Peyer's patch (tissue), 4 donors: ENCODE measurements at places on chromosomes 4 and X. TPM values are rescaled to one million over a fixed set of nuclear protein-coding genes. Genes with fewer than 3 reads are reported as not detected.

- no peak for DNase-seq
Observed at GRCh38 chr4:82437285-82438005, 7.1 kb downstream of the ENOPH1 start.

Gene SMIM31
- 6.6 TPM for total RNA-seq

Gene PRICKLE3
- total RNA-seq, result 24.9 TPM

Gene WAS
- 7.1 TPM for total RNA-seq

Gene RAB41
- total RNA-seq, result not detected

DNA sequence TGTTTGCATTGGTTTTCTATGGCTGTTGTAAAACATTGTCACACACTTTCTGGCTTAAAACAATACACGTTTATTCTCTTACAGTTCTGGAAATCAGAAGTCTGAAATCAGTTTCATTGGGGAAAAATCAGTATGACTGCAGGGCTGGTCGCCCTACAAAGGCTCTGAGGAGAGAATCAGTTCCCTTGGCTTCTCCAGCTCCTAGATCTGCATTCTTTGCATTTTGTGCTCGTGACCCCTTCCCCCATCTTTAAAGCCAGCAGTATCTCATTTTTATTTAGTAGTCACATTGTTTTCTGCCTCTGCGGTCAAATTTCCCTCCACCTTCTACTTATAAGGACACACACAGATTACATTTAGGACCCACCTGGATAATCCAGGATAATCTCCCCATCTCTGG lies 849.7 kb upstream of the GRID2 start:
- DNase-seq, result no peak

Gene NMU
- total RNA-seq, result not detected

DNA sequence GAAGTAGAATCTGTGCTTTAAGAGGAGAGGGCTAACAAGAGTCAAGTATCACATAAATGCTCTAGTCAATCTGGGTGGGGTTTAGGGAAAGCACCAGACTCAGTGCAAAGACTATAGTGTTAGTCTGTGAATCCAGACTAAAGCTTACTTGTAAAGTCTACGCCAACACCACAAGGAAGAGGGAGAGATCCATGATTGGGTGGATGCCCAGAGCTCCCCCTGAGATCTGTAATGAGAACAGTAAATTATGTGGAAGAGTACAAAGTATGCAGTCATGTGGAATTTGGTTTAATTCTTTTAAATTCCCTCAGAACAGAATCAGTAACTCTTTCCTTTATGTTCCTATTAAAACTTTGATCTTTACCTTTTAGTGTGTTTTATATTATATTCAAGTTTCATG lies 354.7 kb upstream of the SPANXN4 start:
- no peak for DNase-seq

DNA sequence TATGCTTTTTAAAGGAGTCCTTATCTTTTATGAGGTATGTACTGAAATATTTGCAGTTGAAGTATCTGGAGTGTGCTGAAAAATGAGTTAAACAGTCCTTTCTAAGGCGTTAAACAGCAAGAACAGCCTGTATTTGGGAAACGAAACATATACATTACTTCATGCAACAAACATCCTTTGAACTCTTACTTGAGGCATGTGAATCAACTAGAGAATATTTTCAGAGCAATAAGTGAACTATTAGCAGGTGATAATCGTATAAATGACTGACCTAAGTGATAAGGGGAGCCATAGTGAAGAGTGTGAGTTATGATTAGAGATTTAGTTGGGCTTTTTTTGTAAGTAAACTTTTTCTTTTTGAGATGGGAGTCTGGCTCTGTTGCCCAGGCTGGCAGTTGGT lies 45.9 kb upstream of the RHOH start:
- no peak for DNase-seq

GRCh38 chrX:16848541-16848940 lies 21.6 kb downstream of the RBBP7 start:
- no peak for DNase-seq

- DNase-seq, result no peak
Observed at GRCh38 chr4:81628489-81628888, 156.8 kb upstream of the RASGEF1B start.

DNA sequence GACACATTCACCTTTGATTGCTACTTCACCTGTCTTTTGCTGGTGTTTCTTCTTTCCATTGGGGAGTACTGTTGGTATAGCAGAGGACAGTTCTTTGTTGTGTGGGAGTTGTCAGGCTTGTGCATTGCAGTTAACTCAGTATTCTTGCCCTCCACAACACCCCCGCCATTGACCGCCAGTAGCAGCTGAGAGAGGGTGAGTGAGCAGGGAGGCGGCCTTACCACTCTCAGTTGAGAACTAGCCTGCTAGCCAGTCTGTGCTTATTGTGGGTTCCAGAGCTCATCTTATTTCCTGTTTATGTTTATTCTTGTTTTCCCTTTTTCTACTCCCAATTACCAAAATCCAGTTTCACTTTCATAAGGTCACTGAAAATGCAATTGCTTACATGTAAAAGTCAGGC lies 52.2 kb downstream of the STIM2 start:
- DNase-seq, result no peak

Gene NXF2
- total RNA-seq, result not detected

DNA sequence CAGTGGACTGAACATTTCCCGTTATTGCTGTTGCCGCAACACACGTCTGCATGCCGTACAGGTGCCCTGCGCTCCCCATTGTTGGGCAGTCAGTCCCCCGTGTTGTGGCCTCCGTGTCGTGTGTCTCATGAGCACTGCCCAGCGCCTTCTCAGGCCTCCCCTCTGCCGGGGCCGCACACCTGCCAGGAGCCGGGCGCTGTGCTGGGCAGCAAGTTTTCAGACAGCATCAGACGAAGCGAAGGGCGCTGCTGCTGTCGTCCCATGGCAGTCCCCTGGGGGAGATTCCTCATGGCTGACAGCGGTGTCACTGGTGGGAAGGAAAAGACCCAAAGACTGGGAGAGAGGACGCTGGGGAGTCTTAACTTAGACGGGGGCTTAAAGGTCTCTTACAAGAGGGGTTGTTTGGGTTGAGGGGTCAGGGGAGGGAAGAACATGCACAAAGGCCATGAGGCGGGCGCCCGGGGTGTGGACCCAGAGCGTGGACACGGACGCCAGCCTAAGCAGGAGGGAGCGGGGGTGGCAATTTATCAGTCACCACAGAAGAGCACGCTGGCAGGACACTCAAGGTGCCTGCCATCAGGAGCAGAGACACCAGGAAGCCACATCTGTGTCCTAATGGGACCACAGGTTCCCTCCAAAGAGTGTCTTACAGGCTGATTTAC lies 47.3 kb downstream of the RGS12 start:
- no peak for DNase-seq

- no peak for DNase-seq
Observed at GRCh38 chrX:5113128-5113527, 1115.5 kb downstream of the NLGN4X start.

Gene TEX11
- total RNA-seq, result not detected

- no peak for DNase-seq
Observed at GRCh38 chr4:27624749-27625148, 764.1 kb downstream of the STIM2 start.

GRCh38 chr4:101008503-101008902 lies 338.8 kb downstream of the PPP3CA start:
- no peak for DNase-seq

DNA sequence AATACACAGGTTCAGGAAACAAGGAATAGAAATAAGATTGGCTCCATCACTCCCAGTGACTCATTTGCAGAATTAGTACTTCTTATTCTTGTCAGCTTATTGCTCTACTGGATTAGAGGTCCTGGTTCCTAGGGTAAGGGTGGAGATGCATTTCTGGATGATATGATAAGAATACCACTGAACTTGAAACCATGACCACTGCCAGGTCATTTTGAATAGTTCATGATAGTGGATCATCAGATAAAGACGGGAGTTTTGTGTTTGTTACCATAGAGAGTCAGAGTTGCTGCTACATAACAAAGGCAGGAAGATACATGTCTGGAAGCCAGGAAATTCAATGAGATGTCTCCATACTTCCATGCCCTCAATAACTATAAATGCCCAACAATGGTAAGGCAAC lies 109.2 kb upstream of the FAT1 start:
- no peak for DNase-seq

Gene NXF3
- total RNA-seq, result 8.2 TPM

- DNase-seq, result no peak
Observed at GRCh38 chr4:86278126-86278525, 81.7 kb downstream of the MAPK10 start.

DNA sequence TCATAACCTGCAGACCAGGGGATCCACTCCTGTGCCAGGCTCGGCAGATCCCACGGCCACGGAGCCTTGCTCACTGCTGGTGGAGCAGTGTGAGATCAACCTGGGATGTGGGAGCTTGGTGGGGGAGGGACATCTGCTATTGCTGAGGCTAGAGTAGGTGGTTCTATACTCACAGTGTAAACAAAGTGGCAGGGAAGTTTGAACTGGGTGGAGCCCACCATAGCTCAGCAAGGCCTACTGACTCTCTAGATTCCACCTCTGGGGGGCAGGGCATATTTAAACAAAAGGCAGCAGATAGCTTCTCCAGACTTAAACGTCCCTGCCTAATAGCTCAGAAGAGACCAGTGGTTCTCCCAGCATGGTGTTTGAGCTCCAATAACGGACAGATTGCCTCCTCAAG lies 54.7 kb upstream of the EPHA5 start:
- no peak for DNase-seq

DNA sequence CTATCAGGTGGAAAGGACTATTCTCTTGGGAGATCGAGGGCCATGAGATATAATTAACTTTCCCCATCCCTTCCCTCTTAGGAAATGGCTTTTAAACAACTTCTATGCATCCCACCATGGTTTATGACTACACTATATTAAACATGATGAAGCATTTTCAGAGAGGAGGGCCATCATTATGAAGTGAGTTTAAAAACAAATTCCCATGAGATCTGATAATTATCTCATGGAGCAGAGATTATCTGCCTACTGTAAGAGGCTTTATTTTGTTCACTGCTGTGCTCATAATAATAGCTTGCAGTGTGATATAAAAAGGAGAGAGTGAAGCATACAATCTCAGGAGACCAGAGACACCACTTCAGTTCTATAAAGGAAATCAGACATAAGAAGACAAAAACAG lies 330.5 kb upstream of the ZFP42 start:
- DNase-seq, result no peak

DNA sequence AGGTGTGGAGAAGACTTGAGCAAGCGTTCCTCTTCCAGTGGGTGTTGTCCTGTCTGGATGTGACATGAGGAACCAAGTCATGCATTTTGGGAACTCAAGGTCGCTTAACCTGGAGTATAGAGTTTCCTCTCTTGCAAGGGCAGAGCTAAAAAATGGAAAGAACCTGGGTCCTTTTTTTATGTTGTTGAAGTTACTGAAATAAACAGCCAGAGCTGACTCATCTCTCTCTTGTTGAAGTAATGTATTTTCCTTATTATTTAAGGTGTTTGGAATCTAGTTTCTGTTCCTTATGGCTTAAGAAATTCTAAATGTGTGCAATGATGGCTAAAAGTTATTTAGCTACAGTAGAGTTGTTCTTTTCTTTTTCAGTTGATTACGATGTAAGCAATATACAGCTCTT lies 314.5 kb downstream of the CAMK2D start:
- no peak for DNase-seq

DNA sequence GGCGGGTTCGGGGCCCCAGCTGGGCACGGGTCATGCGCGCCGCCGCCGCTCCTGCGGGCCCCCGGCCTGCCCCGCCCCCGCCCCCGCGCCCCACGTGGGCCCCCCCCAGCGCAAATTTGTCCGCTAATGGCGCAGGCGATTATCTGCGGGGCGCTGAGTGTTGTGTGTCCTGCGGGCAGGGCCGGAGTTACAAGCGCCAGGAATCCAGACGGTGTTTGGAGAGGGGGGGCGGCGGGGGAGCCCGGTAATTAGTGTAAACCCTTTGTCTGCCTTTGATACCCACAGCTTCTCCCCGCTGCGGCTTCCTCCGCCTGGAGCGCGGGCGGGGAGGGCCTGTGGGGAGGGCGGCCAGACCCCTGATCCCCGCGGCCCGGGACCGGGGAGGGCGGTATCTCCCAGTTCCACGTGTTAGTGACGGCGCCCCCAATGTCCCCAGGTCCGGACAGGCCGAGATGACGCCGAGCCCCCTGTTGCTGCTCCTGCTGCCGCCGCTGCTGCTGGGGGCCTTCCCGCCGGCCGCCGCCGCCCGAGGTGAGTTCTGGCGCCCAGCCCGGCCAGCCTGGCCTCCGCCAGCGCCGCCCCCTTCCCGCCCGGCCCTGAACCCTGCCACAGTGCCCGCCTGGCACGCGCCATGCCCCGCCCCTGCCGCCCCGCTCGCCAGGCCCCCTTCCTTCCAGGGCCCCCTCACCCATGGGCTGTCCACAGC lies 761 bp downstream of the FGFRL1 start:
- DNase-seq, result peak; percentile 66
